ENCODE measurements at places on chromosomes 5 and 9.

DNA sequence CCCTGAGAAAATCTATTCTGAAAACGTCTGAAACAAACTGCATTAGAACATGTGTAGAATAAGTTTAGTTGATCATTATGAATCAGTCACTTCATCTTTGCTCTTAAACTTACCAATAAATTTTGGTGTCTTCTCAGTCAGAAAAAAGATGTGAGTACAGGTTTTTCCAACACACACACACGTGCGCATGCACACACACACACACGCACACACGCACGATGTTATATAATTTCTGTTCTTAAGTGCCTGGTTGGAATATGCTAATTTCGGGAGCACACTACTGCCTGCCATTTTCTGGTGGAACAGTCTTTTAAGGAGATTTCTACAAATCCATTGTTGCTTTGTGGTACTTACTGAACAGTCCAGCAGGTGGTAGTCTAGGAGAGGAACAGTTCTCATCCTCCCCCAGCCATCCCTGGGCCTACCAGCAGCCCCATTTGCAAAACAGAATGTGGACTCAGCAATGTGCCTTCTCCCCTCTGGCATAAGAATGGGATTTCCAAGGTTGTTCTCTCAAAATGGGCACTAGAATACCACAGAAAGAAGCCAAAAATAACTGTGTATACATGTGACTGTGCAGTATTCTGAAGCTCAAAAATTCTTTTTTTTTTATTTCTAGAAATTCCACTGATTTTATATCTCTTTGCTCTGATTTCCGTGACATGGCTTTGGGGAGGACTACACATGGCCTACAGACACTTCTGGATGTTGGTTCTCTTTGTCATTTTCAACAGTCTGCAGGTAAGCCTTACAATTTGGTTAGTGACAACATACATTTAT, 281.3 kb downstream of the ARRDC3 start:
- DNase-seq, result peak; percentile 78

DNA sequence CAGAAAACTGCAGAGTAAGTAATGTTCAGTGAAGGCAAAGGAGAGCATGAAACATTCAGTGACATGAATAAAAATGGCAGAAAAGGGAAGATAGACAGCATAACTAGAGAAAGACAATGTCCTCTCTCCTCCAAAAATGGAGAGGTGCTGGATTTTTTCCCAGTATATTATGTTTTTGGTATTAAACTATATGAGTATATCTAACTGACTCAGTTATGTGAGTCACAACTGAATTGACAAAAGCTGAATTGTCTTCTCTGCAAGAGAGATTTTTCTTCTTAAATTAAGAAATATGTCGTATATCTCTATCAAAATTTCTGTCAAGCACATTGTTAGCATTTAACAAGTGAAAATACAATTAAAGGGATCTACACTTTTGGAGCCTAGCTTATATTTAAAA, 375.1 kb downstream of the CHSY3 start:
- no peak for DNase-seq

- no peak for DNase-seq
Observed at GRCh38 chr5:79109527-79110492, 1.8 kb upstream of the BHMT start.

DNA sequence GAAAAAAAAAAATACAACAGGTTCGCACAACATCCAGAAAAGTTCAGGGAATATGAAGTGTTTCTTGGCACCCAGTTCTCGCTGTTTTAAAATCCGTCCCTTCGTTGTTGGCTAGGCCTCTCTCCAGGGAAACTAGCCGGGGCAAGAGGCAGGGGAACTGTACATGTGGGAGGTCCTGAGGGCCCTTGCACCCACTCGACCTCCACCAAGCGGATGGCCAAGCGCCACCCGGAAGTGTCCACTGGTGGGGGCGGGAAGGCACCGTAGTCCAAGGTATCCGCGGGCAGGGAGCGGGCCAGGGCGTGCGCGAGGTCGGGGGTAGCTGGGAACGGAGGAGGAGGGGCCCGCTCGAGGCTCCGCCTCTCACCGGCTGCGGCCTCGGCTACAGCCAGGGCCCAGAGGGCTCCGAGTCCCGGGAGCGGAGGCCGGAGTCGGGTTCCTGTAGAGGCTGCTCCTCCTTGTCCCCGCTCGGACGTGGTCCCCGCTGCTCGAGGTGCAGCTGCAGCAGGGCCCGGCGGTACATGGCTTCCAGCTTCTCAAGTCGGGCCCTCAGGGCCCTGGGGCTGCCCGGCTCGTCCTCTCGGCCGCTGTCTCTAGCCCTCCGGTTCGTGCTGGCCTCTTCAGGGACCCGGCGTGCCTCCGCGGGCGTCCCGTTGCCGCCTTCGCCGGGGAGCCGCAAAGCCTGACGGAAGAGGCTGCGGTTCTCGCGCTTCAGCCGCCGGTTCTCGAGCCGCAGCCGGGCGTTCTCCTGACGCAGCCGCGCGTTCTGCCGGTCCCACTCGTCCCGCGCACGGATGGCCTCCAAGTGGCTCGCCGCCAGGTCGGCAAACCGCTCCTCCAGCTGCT, 720 bp downstream of the TUSC1 start:
- DNase-seq, result peak; percentile 89

DNA sequence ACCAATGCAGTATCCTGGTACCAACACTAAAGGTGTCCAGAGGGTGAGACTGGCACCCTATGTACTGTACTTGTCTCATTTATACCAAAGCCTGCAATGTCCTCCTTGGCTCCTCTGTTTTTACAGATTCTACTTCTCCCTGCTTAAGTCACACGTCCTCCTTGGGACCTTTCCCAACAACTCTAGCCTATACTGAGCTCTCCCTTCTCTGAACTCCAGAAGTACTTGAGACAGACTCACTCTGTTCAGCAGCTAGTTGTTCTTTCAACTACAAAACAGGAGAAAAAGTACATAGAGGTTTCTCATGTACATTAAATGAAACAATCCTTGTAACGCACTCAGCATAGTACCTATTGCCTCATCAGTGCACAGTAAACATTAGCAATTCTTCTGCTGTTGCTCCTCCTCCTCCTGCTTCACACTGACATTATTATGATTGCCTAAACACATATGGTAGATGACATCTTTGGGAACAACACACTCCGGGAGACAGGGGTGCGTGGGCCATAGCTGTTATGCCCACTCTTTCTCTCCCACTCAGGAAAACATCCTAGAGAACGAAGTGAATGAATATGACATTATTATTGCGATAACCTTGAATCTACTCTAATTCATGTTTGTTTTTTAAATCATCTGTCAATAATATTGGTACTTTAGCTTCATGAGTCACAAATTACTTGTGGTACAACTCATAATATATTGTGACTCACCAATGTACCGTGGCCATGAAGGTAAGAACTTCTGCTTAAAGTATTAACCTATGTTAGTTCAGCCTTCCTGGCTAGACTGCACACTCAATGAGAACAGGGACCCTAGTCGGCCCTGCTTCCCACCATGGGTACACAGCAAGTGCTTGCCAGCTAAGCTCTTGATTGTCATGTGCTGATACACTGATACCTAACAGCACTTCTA, 180.3 kb upstream of the ADRA1B start:
- no peak for DNase-seq

DNA sequence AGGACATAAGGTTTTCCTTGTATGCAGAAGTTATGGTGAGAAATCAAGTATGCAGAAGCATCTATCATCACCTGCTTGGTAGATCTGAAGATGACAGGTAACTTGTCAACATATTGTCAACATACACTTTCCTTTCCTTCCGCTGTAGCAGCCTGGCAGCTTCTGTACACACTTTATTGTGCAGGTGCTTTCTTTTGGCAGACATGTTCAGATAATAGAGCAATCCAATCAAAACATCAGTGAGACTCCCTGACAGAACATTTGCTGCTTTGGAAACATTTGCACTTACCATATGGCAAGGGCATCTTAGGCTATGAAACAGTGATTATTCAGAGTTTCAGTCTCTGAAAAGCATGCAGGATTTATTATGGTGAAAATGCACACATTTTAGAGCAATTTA, 161.1 kb upstream of the CDH12 start:
- DNase-seq, result no peak

DNA sequence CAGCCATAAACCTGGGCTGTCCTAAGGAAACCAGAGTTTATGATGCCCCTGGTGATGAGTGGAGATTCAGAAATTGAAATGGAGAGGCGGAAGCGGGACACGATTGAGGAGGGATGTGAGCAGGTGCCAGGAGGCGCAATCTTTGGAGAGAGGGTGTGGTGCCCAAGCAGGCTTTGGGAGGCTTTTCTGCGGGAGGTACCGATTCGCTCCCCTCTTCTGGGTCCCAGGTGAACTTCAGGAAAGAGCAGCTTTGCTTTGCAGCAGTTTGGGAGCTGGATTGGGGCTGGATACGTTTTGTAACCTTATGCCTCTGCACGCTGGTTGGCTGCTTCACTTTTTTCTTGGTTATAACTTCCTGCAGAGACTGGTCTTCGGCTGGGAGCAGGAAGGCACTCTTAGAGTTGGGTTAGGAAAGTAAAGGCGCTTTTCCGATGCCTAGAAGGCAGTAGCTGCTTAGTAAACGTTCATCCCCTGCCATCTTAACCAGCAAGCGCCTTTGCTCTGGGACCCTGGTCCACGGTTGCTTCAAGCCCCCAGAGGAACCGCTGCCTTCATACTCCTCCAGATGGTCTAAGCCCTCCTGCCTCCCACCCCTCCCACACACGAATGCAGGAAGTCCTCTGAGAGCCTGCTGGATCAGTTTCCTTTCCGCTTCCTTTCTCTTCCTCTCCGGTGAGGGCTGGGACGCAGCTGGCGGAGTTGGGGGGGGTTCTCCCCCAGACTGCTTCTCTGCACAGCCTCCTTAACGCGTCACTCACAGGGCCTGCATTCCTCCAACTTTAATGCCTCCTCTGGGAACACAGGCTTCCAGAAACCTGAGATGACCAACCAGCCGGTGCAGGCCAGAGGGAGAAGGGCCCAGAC, 15.2 kb upstream of the NEK6 start:
- peak; percentile 90 for DNase-seq

GRCh38 chr9:4298255-4299004, 1.4 kb downstream of the GLIS3 start:
- DNase-seq, result no peak

GRCh38 chr5:132313366-132313765, 19.2 kb downstream of the SLC22A4 start:
- no peak for DNase-seq

GRCh38 chr5:142852416-142853198, 82.4 kb downstream of the ARHGAP26 start:
- DNase-seq, result peak; percentile 60

DNA sequence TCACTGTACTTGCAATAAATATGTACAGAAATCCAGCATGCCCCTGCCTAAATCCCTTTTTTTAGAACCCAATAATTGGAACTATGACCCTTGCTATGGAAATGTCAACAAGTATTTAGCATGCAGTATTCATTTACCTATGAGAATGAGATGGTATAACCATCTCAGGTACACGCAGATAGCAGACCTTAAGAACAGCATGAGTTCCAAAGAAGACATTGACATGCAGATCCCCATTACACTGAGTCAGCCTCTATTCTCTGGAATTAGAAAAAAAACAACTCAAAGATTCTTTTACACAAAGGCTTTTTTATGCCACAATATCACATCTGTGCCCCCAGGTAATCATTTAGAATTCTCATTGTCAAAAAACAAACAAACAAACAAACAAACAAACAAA, 325.6 kb upstream of the TLE4 start:
- DNase-seq, result no peak

DNA sequence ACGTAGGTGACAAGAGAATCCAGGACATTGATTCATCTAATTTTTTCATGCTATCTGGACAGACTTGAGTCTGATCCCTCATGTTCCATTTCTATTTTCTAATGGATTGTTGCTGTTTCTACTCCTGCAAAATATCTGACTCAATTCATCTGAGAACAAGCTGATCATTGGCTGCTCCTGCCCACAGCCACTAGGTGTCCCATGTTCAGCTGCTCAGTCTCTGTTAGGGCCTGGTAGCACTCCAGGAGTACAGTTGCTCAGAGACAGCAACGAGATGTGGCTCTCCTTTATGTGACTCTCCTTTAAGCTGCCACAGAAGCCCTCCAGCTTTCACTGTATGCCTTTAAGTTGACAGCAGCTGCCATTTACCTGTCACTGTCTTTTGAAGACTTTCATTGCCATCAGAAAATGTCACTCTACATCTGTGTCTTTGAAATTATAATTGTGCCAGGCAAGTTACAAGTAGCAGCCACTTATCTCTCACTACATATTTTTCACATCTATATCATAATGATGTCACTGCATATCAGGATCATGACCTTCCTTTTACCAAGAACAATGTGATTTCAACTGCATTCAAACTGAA, 1944.2 kb upstream of the NUDT12 start:
- DNase-seq, result no peak

DNA sequence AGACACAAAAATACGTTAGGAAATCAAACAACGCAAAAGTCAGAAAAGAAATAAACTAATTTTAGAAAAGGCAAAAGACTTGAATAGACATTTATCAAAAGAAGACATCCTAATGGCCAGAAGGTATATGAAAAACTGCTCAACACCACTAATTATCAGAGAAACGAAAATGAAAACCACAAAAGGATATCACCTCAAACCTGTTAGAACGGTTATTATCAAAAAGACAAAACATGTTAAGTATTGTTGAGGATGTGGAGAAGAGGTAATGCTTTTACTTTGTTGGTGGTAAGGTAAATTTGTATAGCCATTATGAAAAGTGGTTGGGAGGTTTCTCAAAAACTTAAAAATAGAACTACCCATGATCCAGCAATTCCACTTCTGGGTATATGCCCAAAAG, 230.0 kb upstream of the RGMB start:
- DNase-seq, result no peak

DNA sequence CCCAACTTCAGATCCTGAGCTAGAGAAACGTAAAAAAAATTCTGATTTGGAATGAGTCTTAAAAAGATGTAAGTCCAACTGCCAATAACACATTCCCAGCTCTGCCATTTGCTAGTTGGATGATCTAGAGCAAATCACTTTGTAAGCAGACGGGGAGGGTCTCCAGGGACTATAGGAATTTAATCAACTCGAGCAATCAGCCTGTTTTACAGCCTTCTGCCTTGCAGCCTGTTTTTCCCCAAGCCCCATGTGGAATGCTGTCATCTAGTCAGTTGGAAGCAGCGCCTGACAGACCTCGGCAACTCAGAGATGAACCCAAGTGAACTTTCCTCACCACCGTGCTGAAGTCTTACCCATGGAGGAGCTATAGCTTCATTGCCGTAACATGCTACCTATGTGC, 34.8 kb upstream of the HRH2 start:
- DNase-seq, result no peak

GRCh38 chr9:91755761-91756509, 194.1 kb downstream of the ROR2 start:
- no peak for DNase-seq

GRCh38 chr9:99251157-99251556, 29.1 kb downstream of the SEC61B start:
- no peak for DNase-seq

DNA sequence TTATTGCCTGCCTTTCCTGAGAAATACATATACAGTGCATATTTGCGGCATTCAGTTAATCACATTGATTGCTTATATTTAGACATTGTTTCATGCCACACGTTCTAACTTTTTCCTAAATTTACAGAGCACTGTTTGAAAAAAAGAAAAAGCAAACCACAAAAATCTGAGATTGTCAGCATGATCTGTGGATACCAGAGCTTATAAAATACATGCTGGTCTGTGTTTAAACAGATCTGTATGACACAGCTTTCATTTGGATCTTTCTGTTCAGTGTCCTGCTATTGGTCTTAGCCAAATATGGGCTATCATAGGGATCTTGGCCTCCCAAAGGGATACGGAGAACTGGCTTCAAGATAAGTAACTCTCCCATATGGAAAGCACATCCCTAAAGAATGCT, 20.2 kb downstream of the ALDH1A1 start:
- no peak for DNase-seq

Measured in left hindlimb (tissue), 1 donor.